Stimulated activated CD8-positive, alpha-beta memory T cell treated with anti-CD3 and anti-CD28 coated beads, Interleukin-7, amount 100 ng/mL, for 48 hours (primary cell): ENCODE measurements at places on chromosomes 3 and 15.

DNA sequence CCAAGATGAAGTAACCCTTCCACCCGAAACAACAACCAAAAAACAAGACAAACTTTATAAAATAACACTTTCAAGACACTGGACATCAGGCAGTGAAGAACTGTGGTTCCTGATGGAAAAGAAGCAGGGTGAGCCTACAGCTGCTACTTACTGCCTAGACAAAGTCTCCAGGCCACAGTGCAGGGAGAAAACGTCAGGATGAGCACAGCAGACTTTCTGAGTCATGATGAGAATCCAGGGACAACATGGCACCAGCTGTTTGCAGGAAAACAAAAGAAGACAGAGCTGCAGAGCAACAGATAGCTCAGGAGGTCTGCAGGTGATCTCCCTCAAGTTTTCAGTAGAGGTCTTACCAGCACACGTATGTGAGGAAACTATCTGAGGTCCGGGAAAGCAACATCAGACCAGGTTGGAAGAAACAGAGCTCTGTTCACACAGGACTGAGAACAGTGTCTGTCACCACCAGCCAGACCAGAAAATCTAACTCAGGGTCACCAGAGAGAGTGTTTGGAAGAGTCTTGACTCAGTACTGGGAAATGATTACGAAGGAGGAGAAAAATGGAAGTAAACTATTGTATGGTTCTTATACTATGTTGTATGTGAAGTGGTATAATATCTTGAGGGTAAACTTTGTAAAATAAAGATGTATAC is 108.9 kb downstream of the ANO10 start:
- no peak for DNase-seq

DNA sequence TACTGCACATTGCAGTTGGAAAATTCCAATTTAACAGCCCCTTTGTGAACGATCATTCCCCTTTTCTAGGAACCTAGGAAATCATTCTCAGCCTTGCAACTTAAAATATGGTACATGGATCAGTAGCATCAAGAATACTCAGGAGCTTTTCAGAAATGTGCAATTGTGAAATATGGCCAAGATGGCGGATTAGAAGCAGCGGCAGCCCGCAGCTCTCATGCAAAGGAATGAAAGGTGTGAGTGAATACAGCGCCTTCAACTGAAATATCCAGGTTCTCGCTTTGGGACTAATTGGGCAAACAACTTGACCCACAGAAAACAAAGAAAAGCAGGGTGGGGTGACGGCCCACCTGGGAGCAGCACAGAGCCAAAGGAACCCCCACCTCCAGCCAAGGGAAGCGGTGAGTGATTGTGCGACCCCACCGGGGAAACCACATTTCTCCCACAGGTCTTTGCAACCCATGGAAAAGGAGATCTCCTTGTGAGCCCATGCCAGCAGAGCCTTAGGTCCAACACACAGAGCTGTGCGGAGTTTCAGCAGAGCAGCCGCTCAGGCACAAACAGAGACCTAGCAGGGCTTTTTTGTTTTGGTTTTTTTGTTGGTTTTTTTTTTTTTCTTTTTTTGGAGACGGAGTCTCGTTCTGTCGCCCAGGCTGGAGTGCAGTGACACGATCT is 7.6 kb upstream of the AVEN start:
- no peak for DNase-seq

- DNase-seq, result no peak
Measured at GRCh38 chr3:126952261-126952982, 30.5 kb upstream of the PLXNA1 start.

DNA sequence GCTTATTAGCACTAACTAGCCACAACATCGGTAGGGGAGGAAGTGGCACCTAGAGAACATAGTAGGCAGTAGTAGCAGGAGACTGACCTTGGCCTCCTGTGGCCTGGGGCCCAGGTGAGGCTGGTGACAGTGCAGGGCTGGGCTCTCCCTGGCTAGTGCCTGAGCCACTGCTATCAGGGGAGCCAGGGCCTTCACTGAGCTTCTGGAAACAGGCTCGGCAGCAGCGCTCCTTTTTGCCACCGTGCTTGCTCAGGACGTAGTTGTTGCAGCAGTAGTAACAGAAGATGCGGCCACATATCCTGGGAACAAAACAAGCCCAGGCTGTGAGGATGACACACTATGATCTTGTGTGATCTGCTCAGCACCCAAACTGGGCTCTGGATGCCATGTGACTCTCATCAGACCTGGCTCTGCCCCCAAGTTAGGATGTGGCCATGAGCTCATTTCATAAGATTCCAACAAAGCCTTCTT is 15.1 kb downstream of the CXCR6 start:
- no peak for DNase-seq

DNA sequence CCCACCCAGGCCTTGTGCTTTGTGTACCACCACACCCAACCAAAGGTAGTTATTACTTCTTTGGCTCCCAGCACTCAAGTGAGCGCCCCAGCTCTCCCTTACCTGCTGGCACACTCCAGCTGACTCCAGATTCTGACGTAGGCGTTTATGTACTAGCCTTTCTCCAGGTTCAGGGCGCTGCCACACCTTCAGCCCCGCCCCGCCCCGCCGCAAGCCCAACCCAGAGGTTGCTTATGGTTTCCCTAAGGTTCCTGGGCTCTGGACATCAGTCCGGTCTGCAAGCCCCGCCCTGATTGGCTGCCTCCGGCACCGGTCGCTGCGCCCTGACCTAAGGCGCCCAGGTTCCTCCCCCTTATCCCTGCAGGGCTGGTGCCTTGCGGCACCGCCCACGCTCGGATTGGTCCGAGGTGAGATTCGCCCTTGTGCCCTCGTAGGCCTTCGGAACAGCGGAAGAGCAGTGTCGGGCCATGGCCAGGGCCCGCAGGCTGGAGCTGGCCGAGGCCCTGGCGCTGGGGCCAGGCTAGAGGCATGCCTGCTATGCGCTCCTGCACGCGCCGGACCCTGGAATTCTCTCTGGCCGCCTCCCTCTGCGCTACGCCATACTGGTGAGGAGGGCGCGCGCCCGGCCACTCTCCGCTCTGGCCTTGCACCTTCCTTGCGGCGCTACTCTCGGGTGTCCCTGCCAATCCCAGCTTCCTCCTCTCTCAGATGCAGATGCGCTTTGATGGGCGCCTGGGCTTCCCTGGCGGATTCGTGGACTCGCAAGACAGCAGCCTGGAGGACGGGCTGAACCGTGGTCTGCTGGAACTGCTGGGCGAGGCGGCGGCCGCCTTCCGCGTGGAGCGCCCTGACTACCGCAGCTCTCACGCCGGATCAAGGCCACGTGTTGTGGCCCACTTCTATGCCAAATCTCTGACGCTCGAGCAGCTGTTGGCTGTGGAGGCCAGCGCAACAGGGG is 19.8 kb upstream of the NUDT16 start:
- no peak for DNase-seq

GRCh38 chr3:190375671-190376070 is 12.3 kb upstream of the CLDN16 start:
- DNase-seq, result no peak

- no peak for DNase-seq
Measured at GRCh38 chr15:64897345-64897985, 14.2 kb upstream of the ANKDD1A start.

DNA sequence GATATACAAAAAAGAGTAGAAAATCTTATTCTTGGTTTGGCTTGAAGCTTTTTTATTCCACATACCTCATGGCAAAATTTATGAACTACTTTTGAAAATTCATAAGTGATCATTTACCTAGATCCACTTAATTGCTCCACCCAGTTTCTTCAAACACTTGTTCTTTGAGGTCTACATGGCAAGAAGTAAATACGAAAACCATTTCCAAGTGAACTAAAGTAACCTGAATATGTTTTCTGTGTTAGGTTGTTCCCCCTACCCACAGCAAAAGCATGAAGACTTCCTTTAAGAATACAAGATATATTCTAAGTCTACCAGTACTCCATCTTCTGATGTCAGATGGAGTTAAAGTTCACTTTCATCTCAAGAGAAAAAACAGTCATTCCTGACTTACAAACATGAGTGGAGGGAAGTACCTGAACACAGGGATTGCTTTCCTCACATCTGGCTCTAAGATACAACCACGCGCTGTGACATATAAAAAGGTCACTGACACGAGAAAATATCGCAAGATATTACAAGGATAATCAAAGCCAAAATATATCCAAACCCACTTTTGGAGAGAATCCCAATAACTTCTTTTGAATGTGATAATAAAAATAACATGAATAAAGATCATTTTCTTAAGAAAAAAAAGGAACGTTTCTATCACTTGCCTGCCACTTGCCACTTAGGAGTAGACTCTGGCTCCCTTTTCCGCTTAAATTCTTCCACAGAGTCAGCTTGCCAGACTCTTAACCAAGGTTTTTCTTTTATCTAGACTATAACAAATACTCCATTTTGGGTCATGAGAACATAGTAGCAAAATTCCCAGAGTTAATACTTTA is 424.5 kb downstream of the TIGIT start:
- no peak for DNase-seq

GRCh38 chr3:71831599-71831998 is 46.7 kb upstream of the PROK2 start:
- no peak for DNase-seq

GRCh38 chr15:45457641-45458539 is 64.7 kb downstream of the SLC30A4 start:
- peak; percentile 57 for DNase-seq

GRCh38 chr3:177792311-177793030 is 595.2 kb upstream of the TBL1XR1 start:
- DNase-seq, result no peak

DNA sequence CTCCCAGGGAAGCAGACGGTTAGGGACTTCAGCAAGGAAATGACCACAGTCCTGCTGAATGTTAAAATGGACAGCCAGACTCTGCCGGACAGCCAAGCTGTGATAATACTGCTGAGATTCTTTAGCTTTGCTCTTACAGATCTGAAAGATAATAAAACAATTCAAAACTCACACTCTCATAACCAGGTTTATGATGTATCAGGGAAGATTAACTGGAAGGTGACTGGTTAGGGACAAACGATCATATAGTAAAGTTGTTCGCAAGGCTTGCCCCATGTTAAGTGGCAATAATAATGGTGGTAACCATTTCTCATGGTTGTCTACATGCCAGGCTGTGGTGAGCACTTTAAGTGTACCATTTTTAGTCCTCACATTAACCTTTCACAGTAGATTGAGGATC is 44.3 kb upstream of the TSPAN3 start:
- no peak for DNase-seq

- no peak for DNase-seq
Measured at GRCh38 chr15:66765478-66766281, 63.6 kb downstream of the SMAD6 start.

- DNase-seq, result no peak
Measured at GRCh38 chr15:50767332-50767861, 1.9 kb upstream of the SPPL2A start.

DNA sequence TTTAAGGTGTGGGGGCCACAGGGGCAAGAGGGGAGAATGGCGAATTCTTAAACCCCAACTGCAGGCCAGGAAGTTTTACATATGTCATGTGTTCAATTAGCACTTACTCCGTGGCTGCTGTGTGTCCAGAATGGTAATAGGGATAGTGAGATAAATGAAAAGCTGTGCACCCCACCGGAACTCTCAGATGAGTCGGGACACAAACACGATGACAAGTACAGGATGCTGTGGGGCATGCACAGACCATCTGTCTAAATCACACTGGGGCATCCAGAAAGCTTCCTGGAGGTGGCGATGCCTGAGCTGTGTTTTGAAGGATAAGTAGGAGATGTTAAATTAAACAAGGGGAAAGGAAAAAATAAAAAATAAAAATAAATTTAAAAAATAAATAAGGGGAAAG is 18.3 kb upstream of the TMEM158 start:
- DNase-seq, result no peak

- DNase-seq, result no peak
Measured at GRCh38 chr3:149547954-149548668, 73.6 kb downstream of the TM4SF4 start.

- no peak for DNase-seq
Measured at GRCh38 chr3:17686613-17687012, 55.8 kb downstream of the TBC1D5 start.

DNA sequence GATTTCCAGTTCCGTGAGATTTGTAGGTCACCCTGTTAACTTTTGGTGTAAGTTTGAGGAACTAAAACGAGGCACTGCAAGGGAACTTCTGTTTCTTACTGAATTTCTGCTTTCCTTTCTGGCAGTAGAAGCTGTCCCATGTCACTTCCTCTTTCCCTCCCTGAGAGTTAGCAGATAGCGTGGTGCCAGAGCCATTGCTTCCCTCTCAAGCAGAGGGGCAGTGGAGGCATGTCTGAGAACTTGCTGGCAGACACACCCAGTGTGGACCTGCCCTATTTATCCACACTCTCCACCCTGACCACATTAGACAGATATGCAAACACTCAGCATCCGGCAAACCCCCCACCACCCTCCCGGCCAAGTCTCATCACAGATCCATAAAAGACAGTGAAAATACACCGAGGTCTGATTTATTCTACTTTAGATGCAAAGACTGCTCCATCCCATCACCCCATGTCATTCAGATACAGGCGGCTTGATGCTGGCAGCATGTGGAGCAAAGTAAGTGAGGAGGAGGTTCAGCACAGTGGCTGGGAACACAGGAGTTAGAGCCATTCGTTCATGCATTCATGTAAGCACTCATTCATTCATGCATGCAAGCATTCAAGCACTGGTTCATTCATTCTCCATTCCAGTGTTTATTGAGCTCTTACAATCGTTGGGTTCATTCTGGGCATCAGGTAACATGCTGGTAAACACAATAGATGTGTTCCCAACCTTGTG is 324.7 kb downstream of the SHQ1 start:
- no peak for DNase-seq

GRCh38 chr3:171187706-171188290 is 161.3 kb upstream of the SLC2A2 start:
- DNase-seq, result no peak

- DNase-seq, result peak; percentile 2
Measured at GRCh38 chr3:8739757-8740504, 6.3 kb downstream of the CAV3 start.

GRCh38 chr3:30550246-30550645 is 56.2 kb upstream of the TGFBR2 start:
- no peak for DNase-seq

- no peak for DNase-seq
Measured at GRCh38 chr15:98966091-98966787, 41.4 kb downstream of the PGPEP1L start.

GRCh38 chr3:71308836-71309235 is 274.7 kb downstream of the FOXP1 start:
- no peak for DNase-seq

- DNase-seq, result no peak
Measured at GRCh38 chr15:50503144-50503543, 43.3 kb downstream of the USP50 start.

DNA sequence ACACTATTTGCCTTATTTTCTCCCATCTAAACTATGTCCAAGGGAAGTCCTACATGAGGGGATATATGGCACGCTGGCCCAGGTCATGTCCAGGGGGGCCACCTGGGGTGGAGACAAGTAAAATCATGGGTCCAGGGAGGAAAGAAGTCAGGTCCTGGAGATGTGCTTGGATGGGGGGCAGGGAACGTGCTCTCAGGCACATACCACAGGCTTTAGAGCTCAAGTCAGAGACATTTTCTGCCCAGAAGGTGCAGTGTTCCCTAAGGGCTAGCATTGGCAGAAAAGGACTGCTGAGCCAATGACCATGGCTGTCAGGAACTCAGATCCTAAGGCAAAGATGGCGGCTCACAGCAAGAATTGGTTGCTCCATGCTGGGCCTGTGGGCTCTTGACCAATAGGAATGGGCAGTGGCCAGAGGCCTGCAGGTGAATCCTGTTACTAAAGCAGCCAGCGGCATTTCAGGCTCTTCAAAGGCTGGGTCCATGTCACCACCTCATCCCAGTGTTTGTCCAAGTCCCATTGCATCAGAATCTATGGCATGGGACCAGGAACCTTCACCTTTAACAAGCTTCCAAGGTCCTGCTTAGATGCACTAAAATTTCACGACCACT is 175.0 kb downstream of the RPLP1 start:
- DNase-seq, result no peak

- DNase-seq, result no peak
Measured at GRCh38 chr3:171895291-171895690, 52.1 kb downstream of the TMEM212 start.
